ENCODE measurements at places on chromosomes 2 and 18.

DNA sequence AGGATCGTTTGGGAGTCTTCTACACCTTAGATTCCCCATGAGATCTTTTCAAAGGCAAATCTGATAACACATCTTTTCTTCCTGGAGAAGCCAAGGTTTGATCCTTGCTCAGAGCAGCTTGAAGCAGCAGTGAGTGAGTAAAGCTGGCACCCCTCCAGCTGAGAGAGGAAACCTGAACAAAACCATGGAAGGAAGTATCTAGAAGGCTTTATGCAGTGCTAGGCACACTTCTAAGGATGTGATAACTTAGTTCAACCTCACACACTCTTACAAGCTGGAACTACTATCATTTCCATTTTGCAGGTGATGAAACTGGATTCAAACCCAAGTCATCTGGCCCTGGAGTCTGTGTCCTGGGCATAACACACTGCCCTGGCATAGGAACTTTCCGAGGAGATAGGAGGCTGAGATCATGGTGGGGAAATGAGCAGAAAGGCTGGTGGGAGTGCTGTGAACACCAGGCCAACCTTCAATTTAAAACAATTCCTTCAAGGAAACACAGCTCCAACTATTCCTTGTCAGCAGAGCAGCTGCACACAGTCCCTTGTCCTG is 71.2 kb downstream of the CTAGE1 start:
- no peak for DNase-seq

DNA sequence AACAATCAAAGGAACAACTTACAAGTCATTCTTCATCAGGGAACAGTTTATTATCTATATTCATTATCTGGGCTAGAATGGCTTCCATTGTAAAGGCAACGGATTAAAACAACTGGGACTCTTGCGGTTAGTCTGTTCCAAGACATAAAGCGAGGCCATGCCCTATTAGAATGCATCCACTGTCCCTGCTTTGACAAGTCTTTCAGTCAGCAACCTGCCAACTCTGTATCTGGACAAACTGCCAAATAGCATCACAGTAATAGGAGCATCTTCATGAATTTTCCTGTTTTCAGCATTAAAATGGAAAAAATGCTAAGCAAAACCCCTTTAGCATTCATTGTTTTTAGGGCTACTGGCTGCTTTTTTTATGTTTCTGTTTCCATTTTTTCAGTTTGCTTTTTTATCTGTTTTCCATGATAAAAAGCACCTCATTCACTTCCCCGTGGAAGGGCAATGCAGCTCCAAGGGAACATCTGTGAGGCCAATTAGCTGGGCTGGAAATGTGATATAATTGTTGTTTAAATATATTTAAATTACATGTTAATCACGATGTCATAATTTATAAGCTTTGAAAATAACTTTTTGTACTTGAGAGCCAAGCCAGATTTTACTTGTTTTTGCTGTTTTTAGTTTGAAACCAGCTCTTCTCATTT is 834.3 kb downstream of the CPS1 start:
- no peak for DNase-seq

GRCh38 chr2:15996536-15997423 is 56.4 kb downstream of the MYCN start:
- DNase-seq = no peak

DNA sequence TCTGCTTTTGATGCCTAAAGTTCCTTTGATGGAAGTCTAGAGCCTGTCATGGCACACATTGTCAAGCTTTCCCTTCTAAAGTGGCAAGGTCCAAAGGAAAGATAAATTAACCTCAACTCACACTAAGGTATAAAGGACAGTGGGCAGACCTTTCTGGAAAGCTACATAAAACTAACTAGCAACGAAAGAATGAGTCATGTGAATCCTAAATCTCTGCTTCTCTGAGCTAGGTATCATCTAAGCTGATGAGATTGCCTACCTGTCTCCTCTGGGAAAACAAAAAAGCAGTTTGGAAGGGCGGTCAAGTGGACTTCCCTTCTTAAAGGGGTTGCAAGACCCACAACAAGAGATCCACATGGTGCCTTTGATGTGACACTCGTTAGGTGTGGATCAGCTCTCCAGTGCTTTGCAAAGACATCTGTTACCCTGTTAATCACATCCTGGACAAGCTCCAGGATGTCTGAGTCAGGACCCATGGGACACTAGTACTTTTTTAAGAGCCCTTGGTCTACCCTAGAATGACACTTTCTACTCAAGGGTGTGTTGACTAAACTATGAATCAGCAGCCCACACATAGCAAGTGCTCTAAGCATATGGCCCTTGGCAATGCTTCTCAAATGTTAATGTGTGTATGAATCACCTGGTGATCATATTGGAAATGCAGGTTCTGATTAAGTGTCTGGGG is 173.5 kb downstream of the ALK start:
- DNase-seq = peak; percentile 63

- no peak for DNase-seq
Measured at GRCh38 chr2:213722565-213722964, 438.3 kb downstream of the SPAG16 start.

GRCh38 chr2:233434666-233435330 is 80.5 kb downstream of the DGKD start:
- DNase-seq = no peak

GRCh38 chr2:240605867-240606743 is 19.2 kb upstream of the GPR35 start:
- no peak for DNase-seq

Data from GM04504 (cell line).